ENCODE measurements at places on chromosomes 3 and 15.

GRCh38 chr3:23455084-23455483, 252.0 kb downstream of the UBE2E2 start:
- no peak for DNase-seq

GRCh38 chr3:45655906-45656305, 33.3 kb upstream of the SACM1L start:
- no peak for DNase-seq

DNA sequence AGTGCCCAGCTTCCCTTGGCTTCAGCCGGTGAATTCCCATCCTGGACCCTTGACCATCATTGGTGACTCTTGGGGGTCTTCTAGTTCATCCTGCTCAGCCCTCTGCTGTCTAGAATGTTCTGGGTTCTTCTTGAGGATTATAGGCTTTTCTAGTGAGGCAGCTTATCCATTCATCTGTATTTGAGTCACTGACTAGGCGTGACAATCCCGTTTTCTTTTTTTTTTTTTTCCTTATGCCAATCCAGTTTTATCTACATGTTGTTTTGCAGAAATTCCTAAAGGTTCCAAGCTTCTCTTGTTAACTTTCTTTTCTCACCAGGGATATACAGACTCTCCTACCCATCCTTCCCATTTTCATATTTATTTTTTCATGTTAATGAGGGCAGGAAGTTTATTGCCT, 6.6 kb upstream of the TRAK1 start:
- no peak for DNase-seq

GRCh38 chr3:52650439-52650838, 35.3 kb downstream of the PBRM1 start:
- no peak for DNase-seq

DNA sequence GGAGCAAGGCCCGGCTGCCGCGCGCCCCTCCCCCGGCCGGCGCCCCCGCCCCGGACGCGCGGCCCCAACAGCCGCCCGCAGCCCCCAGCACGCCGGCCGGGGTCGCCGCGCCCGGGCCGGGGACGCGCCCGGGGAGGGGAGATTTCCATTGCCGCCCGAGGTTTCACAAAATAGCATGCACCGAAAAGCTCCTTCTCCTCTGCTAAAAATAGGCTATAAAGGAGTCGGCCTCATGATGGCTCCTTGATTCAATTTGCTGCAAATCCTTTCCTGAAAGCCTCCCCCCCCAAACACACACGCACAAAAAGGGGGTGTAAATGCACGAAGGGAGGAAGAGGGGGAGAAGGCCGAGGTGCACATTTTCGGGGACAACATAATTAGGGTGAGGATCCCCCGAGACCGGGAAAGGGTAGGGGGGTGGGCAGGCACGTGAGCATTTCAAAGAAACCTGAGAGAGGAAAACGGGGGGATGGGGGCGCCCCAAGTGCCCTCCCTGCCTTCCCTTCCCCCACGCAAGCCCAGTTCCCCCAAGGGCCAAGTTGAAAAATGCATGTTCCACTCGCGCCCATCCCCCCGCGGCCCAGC, 734 bp downstream of the TBL1XR1 start:
- no peak for DNase-seq

GRCh38 chr15:29665444-29666003, 156.7 kb downstream of the TJP1 start:
- DNase-seq: no peak

GRCh38 chr15:99345242-99345641, 94.0 kb downstream of the LRRC28 start:
- DNase-seq: no peak

DNA sequence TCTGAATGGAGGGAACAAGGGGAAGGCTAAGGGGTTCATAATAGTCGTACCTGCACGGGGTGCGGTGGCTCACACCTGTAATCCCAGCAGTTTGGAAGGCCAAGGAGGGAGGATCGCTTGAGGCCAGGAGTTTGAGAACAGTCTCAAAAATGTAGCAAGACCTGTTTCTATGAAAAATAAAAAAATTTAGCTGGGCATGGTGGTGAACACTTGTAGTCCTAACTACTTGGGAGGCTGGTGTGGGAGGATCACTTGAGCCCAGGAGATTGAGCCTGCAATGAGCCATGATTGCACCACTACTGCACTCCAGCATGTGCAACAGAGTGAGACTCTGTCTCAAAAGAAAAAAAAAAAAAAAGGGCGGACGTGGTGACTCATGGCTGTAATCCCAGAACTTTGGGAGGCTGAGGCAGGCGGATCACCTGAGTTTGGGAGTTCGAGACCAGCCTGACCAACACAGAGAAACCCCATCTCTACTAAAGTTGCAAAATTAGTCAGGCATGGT, 17.9 kb upstream of the HDAC11 start:
- no peak for DNase-seq

- no peak for DNase-seq
Measured at GRCh38 chr3:78823859-78824258, 943.9 kb downstream of the ROBO1 start.

GRCh38 chr3:159992589-159992988, 4.0 kb downstream of the IL12A start:
- no peak for DNase-seq

DNA sequence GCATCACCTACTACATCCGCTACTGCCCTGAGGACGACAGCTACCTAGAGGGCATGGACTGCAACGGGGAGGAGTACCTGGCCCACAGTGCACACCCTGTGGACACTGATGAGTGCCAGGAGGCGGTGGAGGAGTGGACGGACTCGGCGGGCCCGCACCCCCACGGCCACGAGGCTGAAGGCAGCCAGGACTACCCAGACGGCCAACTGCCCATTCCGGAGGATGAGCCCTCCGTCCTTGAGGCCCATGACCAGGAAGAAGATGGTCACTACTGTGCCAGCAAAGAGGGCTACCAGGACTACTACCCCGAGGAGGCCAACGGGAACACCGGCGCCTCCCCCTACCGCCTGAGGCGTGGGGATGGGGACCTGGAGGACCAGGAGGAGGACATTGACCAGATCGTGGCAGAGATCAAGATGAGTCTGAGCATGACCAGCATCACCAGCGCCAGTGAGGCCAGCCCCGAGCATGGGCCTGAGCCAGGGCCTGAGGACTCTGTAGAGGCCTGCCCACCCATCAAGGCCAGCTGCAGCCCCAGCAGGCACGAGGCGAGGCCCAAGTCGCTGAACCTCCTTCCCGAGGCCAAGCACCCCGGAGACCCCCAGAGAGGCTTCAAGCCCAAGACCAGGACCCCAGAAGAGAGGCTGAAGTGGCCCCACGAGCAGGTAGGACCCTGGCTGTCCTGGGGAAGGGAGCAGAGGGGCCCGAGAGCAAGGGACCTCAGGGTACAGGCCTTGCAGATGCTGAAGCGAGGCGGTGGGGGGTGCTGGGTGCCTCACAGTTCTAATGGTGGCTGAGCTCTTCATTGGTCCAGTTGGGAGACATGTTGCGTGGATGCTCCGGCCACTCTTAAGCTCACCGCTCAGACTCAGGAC, 168.6 kb downstream of the APBA2 start:
- DNase-seq: no peak

- no peak for DNase-seq
Measured at GRCh38 chr3:62727536-62727935, 147.7 kb downstream of the CADPS start.

GRCh38 chr15:89376388-89376787, 41.8 kb upstream of the POLG start:
- DNase-seq: no peak
